ENCODE measurements at places on chromosomes 13 and 19.

DNA sequence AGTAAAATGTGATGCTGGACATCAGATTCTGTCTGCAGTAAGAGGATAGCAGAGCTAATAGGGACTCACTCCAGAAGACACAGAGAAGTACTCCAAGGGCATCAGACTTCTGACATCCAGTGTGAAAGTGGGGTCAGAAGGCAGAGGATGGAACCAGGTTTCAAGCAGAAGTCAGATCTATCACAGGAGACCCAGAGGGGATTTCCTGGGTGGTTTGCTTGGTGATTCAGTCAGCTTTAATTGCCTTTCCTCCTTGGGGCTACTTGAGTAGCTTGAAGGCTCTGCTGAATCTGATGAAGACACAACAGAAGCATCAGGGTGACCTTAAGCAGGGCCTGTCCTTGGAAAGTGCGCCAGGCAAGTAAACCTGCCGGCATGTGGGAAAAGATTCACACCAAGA lies 300.6 kb downstream of the COG6 start:
- DNase-seq = no peak

DNA sequence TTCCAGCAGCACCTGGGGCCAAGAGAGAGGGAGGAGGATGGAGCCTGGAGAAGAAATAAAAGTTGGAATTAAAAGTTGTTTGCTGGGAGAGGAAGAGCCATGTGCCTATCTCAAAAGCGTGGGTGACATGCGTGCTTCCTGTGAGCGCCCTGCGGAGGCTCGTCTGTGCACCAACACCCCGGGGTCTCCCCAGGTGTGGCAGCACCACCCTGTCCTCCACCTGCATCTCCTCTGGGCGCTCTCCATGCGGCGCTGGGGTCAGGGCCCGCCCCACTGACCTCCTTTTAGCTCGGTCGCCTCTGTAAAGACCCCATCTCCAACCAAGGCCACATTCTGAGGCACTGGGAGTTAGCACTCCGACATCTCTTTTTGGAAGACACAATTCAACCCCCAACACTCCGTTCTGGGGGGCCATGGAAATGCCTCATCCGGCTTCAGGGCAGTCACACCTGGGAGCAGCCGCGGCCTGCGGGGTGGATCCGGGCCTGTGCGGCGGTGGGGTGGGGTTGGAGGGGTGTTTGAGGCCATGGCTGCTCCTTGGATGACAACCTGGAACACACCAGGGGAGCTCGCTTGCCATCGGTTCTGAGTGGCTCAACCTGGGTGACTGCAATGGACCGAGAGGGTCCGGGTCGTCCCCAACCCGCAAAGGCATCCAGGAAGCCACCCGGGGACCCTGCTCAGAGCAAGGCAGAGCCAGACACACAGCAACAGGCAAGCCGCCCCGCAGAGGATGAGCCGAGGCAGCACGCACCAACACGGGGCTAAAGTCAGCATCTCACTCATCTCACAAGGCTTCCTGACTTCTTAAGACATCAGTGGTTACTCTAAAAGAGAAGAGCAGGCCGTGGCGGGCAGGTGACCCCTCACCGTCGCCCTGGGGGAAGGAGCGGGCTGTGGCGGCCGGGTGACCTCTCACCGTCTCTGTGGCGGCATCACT lies 79.4 kb upstream of the MCF2L start:
- DNase-seq = no peak

GRCh38 chr13:88107570-88107969 lies 436.4 kb downstream of the SLITRK5 start:
- DNase-seq = no peak

DNA sequence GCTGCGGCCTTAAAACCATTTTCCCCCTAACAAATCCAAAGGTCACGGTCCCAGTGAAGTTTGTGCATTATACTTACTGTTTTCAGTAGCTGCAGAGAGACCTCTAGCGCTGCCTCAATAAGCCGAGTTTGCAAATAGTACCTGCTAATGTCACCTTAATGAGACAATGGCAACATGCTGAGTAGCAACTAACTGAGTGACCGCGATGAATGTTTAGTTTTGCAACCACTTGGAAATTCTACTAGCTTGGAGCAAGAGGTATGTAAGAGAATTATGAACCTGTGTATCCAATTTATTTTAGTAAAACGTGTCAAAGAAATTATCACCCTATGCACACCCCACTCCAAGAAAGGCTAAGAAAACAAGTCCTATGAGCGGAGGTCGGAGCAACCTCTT lies 1.2 kb downstream of the KPNA3 start:
- no peak for DNase-seq

DNA sequence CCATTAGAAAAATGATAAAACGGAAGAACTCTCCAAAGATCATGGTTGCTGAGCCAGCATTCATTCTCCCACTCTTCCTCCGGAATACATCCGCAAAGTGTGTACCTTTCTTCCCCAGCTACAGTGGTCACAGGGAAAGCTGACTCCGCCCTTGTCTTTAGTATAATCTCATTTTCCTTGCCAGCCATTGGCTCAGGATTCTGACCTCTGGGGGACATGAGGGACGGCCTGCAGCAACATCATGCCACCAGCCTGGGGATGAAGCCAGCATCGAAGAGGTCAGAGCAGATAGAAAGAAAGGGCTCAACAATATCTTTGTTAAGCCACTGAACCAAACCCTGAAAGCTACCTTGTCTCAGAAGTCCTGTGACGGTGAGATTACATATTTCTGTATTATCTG lies 46.3 kb upstream of the TPP2 start:
- no peak for DNase-seq

DNA sequence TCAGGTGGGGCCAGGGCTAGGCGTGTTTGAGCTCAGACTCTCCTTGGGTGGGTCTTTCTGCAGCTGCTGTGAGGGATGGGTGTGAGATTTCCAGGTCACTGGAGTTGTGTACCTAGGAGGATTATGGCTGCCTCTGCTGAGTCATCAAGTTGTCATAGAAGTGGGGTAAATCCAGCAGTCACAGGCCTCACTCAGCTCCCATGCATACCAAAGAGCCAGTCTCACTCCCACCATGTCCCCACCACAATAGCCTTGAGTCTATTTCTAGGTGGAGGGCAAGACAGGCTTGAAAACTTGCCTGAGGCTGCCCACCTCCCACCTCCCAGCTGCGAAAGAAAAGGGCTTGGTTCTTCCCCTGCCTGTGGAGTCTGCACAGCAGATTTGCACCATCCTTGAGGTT lies 194.0 kb upstream of the PCDH17 start:
- no peak for DNase-seq

DNA sequence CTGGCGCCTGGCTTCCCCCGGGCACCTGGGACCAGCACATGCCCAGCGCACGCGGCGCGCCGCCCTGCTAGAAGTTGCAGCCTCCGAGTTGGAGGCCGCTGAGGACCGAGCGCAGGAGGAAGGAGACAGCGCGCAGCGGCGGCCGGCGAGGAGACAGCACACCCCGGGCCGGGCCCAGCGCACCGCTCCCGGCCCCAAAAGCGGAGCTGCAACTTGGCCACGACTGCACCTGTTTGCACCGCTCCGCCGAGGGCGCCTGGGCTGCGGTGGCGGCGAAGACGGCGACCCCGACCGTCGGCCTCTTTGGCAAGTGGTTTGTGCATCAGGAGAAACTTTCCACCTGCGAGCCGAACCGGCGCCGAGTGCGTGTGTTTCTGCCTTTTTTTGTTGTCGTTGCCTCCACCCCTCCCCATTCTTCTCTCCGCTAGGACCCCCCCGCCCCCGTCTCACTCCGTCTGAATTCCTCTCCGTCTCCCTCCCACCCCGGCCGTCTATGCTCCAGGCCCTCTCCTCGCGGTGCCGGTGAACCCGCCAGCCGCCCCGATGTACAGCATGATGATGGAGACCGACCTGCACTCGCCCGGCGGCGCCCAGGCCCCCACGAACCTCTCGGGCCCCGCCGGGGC lies at the start of gene SOX1:
Gene SOX1 (plus strand): TSS at position 34 of the 626 bp plus-strand sequence. CDS start 510 bp downstream, at position 544.
- DNase-seq = no peak

GRCh38 chr19:1882089-1882785 lies 3.1 kb downstream of the ABHD17A start:
- no peak for DNase-seq

DNA sequence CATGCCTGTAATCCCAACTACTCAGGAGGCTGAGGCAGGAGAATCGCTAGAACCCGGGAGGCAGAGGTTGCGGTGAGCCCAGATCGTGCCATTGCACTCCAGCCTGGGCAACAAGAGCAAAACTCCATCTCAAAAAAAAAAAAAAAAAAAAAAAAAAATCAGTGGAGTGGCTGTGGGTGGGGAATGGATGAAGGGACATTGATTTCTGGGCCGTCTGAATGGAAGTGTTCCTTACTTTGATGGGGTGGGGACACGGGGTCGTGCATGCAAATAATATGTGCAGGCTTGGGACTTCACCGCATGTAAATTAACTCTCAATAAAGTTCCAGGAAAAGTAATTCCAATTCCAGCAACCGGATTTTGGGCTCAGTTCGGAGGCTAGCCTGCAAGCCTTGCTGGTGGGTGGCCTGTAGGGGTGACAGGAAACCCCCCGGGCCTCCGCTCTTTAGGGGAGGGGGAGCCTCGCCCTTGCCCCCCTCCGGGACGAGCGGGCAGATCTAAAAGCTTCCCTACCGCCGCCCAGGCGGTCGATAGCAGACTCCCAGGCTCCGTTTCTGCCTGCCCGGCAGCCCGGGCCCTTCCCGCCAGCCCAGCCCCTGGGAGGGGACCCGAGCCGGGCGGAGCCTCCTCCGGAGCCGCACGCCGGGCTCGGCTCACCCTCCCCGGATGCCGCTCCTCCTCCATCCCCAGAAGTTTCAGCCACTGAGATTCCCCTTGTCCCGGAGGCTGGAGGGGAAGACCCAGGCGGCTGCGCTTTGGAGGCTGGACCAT lies 48.0 kb upstream of the ADGRE5 start:
- DNase-seq = no peak

DNA sequence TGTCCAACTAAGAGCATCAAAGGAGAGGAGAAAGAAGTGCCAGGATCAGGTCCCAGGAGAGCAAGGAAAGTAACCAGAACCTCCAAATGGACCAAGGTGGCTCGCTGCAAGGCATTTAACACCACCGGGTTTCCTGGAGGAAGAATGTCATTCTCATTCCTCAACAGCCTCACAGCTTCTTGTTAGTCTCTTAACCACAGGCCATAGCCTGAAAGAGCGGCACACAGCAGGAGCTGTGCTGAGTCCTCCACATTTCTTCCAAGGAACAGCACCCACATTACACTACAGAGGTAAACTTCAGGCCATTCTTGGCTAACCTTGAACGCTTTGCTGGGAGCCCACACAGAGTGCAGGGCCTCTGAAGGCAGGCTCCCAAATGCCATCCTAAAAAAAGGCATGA lies 23.6 kb downstream of the DOCK9 start:
- no peak for DNase-seq

GRCh38 chr13:61086087-61086486 lies 329.6 kb downstream of the PCDH20 start:
- DNase-seq = no peak

DNA sequence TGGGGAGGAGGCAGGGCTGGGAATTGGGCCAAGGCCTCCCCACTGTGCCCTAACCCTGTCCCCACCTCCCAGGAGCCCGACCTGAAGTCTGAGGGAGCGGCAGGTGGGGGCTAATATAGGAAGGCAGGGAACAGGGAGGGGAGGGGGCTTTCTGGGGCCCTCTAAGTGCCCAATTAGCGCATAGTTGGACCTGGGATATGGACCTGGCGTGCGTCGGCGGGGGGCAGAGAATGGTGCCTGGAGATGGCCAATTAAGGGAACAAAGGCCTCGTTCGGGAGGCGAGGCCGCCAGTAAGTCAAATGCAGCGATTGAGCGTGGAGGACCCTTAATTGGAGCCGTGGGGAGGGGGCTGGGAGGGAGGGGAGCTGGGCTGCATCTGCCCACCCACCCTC lies at the start of gene C19orf85:
Gene C19orf85 (minus strand): TSS at position 90 of the 393 bp plus-strand sequence. CDS start 197 bp downstream, outside the sequence.
- no peak for DNase-seq

- no peak for DNase-seq
These were observed 2.3 kb downstream of the IER2 start for GRCh38 chr19:13152356-13152973.

- DNase-seq = no peak
These were observed 25.9 kb downstream of the RASA3 start for GRCh38 chr13:114106526-114106925.

DNA sequence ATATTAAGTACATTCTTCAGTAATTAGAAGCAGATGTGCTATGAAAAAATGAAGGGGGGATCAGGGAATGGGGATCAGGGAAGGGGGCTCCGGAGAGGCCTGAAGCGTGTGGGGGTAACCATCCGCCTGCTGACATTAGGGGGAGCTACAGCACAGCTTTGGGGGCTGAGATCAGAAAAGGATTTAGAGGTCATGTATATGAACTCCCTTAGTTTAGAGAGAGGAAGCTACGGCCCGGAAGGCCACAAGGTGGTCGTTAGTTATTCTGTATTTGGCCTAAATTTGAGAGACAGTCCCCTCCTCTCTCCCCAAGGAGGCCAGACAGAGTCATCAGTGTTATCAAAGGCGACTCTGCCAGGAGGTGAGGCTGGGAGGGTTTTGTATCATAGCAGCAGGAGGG lies 99.0 kb downstream of the TM9SF2 start:
- DNase-seq = no peak

- DNase-seq = no peak
These were observed 40.6 kb upstream of the DGKH start for GRCh38 chr13:42007844-42008243.

- DNase-seq = no peak
These were observed 5.6 kb downstream of the GFY start for GRCh38 chr19:49430678-49431329.

- no peak for DNase-seq
These were observed 949.7 kb upstream of the SLITRK1 start for GRCh38 chr13:84831666-84832657.

DNA sequence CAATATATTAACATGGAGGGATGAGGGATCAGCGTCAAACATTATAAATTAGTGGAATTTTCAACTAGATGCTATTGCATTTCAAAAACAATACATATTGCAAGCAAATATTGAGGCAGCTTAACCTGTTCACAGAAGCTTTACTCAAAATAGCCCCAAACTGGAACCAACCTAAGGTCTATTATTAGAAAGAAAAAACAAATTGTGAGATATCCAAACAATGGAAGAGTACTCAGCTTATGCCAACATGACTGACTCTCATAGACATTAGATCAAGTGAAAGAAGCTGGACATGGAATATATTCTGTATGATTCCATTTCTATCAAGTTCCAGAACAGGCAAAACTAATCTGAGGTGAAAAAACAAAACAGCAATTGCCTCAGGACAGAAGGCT lies 27.6 kb upstream of the NEK3 start:
- DNase-seq = no peak

GRCh38 chr19:39224910-39225309 lies 19.9 kb downstream of the IFNL3 start:
- no peak for DNase-seq

DNA sequence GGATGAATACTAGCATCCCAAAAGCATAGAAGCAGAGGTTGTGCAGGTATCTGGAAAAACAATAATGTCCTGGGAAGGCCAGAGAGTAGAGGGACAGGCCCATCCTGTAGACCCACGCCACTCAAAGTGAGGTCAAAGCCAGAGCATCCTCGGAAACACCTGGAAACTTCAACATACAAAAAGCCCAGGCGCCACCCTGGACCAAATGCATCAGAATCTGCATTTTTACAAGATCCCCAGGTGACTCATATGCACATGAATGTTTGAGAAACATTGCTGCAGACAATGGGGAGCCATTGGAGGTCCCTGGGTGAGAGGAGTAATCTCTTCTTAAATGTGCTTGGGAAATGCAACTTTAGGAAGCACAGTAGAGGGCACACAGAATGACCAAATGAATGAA lies 684.1 kb downstream of the DIAPH3 start:
- DNase-seq = no peak
